Fibroblast of the aortic adventitia (primary cell): ENCODE measurements at places on chromosomes 1 and 21. TPM values are rescaled to one million over a fixed set of nuclear protein-coding genes. Genes with fewer than 3 reads are reported as not detected.

ATP6V1G3 gene
- total RNA-seq = not detected in 2 replicates

TMEM200B gene
- 9.5 and 24.9 TPM in 2 replicates for total RNA-seq

DDX20 gene
- total RNA-seq = 16.7 and 17.1 TPM in 2 replicates

COL6A2 gene
- total RNA-seq = 1,068 and 5,275 TPM in 2 replicates

KIF26B gene
- 4.6 and 20.9 TPM in 2 replicates for total RNA-seq

CALML6 gene
- 0.36 and 0.49 TPM in 2 replicates for total RNA-seq

HAO2 gene
- total RNA-seq = not detected in 2 replicates

MCOLN2 gene
- 1.1 and 1.2 TPM in 2 replicates for total RNA-seq

L1TD1 gene
- under 0.01 and 1.5 TPM in 2 replicates for total RNA-seq

ACOT11 gene
- 1.1 and 3.9 TPM in 2 replicates for total RNA-seq

ANGPTL7 gene
- under 0.01 and 0.65 TPM in 2 replicates for total RNA-seq

AGT gene
- total RNA-seq = 1.1 and 8.4 TPM in 2 replicates

ABL2 gene
- total RNA-seq = 29.0 and 67.2 TPM in 2 replicates

CRYAA gene
- total RNA-seq = not detected in 2 replicates

SH2D5 gene
- total RNA-seq = 1.6 and 3.2 TPM in 2 replicates

FBLIM1 gene
- 41.0 and 114 TPM in 2 replicates for total RNA-seq

CYP2J2 gene
- total RNA-seq = 0.09 TPM in 1 of 2 replicates, not detected in the other

AMPD2 gene
- 52.0 and 67.2 TPM in 2 replicates for total RNA-seq

YY1AP1 gene
- 25.7 and 54.6 TPM in 2 replicates for total RNA-seq

FABP3 gene
- 44.2 and 60.6 TPM in 2 replicates for total RNA-seq

PDPN gene
- 2.0 and 17.6 TPM in 2 replicates for total RNA-seq

SYTL1 gene
- 0.09 TPM in 1 of 2 replicates, not detected in the other for total RNA-seq

FAM177B gene
- not detected in 2 replicates for total RNA-seq

CD247 gene
- total RNA-seq = 0.16 and 0.18 TPM in 2 replicates

SEC16B gene
- total RNA-seq = 1.6 and 4.8 TPM in 2 replicates

IFI44 gene
- total RNA-seq = 14.2 and 66.6 TPM in 2 replicates

NGF gene
- 2.9 and 20.2 TPM in 2 replicates for total RNA-seq

ZFP69 gene
- total RNA-seq = 1.7 and 3.4 TPM in 2 replicates

TEKT2 gene
- 0.18 and 2.1 TPM in 2 replicates for total RNA-seq

CDC14A gene
- 5.0 and 6.3 TPM in 2 replicates for total RNA-seq

NBPF4 gene
- not detected in 2 replicates for total RNA-seq

NEXN gene
- 17.6 and 66.4 TPM in 2 replicates for total RNA-seq

ZNF593OS gene
- total RNA-seq = not detected in 2 replicates

NPPA gene
- total RNA-seq = not detected in 2 replicates

GUCA2A gene
- total RNA-seq = not detected in 2 replicates

LYPD8 gene
- total RNA-seq = 0.27 TPM in 1 of 2 replicates, not detected in the other

RYR2 gene
- 0.25 TPM in 1 of 2 replicates, not detected in the other for total RNA-seq

NMNAT2 gene
- 0.49 and 3.4 TPM in 2 replicates for total RNA-seq

CD101 gene
- total RNA-seq = 0.09 and 0.41 TPM in 2 replicates

TNFSF4 gene
- total RNA-seq = 0.49 and 2.0 TPM in 2 replicates

FAM89A gene
- 2.0 and 13.4 TPM in 2 replicates for total RNA-seq

S100A1 gene
- 0.54 and 2.9 TPM in 2 replicates for total RNA-seq

LINGO4 gene
- total RNA-seq = not detected in 2 replicates
